Pancreas (tissue), 10 donors: ENCODE measurements at places on chromosomes 12 and 14. TPM values are rescaled to one million over a fixed set of nuclear protein-coding genes. Genes with fewer than 3 reads are reported as not detected.

The CLEC2A gene
- total RNA-seq: not detected

DNA sequence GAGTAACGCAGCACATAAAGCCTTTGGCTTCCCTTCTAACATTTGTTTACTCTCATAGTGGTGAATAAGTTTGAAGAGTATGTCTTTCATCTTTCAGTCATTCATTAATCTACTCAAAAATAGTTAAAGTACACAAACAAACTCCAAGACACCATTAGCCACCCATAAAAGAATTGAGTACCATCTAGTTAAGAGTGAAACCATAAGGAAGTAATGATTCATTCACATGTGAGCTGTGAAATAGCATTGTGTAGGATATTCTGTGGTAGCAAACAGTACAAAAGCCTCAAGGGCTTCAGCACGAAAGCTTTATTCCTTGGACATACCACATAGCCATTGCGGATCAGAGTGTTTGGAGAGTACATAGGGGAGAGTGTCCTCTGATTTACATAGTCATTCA is 13.9 kb downstream of the SYT1 start:
- no peak for DNase-seq

DNA sequence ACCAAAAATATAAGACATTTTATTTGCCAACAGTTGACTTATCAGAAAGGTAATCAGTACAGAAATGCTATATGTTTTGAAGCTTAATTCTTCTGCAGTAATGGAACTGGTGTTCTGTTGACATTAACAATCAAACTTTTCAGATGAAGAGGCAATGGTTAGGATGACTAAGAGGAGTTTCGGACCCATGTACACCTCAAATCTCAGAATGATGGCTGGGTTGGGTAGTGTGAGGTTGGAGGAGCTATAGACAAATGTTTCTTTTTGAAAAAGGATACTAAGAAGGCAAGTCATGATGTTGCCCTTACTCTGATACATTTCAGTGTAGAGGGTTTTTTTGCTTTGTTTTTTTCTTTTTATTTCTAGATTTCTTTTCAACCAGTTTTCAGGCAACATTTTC is 66.9 kb downstream of the KNTC1 start:
- no peak for DNase-seq

DNA sequence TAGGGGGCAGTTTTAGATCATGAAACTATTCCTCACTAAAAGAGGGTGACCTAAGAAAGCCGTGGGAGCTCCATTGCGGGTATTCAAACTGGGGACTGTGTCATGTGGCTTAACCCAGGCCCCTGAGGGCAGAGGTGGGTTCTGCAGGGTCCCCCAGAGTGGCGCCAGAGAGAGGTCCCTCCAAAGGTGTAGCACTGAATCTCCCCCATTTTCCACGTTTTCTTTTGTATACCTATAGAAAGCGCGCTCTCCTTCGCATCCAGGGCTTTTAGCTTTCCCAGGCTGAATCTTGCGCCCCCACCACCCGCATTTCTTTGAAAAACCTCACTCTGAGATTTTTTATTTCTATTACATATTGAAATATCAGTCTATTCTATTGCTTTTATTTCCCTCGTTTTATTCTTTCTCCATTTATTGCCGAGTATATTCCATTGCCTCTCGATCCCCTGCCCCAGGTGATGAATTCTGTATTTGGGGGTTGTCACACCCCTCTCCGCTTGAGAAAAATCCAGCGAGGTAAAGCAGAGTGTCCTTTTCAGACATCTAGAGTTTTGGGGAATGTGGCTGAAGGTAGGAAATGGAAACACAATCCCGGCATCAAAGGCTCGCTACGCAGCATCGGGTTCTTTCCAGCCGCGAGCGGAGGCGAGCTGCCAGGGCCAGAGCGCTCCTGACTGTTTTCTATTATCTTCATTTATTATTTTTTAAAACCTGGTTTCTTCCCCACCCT is 870 bp upstream of the HOXC13 start:
- no peak for DNase-seq

- no peak for DNase-seq
These were observed 8.1 kb downstream of the MMP14 start for GRCh38 chr14:22844221-22845102.
